Esophagus mucosa (tissue), 1 donor: ENCODE measurements at places on chromosomes 11 and 22. TPM values are rescaled to one million over a fixed set of nuclear protein-coding genes. Genes with fewer than 3 reads are reported as not detected.
A peak's percentile ranks its signal among the peaks of the same experiment; 100 is the strongest.

GRCh38 chr11:106091480-106092123 is 14.1 kb downstream of the AASDHPPT start:
- ATAC-seq: peak; percentile 94

DNA sequence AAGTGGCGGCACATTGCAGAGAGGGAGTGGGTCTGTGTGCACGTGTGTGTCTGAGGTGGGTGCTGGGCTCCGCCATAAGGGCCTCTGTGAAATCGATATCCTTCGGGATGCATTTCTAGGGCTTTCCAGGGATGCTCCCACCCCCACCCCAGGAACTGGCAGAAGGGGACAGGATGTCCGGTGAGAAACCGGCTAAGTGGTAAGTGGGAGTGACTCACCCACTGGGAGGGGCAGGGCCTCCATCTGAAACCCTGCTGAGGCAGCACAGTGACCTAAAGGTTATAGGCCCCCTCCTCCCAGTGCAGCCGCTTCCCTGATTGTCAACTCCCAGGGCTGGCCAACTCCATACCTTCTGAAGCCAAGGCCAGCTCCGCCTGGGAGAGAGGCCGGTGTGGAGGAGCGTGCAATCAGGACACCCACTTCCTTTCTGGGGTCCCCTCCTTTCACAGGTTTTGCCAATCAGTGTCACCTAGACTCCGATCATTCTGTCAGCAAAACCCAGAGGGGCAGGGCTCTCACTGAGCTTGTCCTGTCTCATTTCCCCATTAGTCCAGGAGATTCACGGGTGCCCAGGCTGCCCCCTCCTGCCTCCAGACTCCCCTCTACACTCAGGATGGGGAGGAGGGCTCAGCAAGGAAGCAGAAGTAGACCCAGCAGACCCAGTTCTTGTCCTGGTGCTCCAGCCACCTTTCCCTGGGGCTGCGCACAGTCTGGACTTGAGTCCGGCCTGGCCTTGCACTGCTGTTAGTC is 44.5 kb downstream of the NECTIN1 start:
- peak; percentile 78 for ATAC-seq

DNA sequence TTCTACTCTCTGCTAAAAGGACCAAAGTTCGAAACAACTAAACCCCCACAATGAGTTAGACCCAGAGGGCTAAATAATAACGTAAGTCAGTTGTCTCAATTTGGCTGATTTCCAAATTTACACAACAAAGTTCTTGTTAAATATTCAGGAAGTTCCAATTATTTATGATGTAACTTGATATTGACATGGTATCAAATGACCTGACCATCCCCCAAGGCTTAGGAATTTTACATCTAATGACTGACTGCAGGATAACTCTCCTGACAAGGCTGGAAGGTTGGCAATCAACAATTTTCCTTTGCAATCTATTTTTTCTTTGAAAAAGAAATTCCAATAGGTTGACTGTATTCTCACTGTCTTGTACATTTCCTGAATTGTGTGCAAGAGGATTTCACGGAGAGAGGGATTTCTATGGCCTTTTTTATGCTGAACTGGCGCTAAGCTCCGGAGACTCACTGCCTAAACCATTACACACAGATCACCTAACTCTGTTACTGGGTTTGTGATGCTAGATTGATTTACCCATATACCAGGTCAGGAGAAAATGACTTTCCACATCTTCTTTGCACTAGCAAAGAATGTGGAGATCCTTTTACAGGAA is 9.6 kb upstream of the CDON start:
- ATAC-seq: no peak

GRCh38 chr11:131980888-131981668 is 610.7 kb downstream of the NTM start:
- ATAC-seq: no peak

GRCh38 chr11:65183201-65183891 is 1.6 kb downstream of the CAPN1 start:
- ATAC-seq: peak; percentile 77

DNA sequence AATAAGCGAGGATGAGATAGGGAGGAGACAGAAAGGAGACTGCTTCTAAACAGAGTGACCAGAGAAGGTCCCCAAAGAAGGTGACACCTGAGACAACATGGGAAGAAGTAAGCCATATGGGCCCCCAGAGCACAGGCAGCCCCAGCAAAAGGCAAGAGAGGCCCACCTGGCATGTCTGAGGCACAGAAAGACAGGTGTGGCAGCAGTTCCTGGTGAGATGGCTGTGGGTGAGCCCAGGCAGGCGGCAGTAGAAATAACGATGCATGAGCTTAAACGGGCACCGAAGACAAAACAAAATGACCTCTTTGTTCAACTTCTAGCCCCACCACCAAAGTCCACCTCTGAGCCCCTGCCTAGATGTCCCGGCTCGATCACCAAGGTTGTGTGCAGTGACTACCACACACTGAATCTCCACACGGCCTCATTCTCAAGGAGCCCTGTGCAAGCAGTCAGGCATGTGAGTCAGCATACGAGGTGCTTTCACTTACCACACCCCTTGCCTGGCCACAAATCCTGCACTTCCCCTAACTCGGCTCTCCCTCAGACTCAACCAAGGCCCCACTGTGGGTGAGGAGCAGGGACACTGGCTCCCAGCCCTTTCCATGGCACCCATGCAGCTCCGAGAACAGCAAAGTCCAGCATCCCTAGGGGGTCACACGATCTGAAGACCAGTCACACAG is 77.6 kb downstream of the PACSIN2 start:
- ATAC-seq: peak; percentile 83

DNA sequence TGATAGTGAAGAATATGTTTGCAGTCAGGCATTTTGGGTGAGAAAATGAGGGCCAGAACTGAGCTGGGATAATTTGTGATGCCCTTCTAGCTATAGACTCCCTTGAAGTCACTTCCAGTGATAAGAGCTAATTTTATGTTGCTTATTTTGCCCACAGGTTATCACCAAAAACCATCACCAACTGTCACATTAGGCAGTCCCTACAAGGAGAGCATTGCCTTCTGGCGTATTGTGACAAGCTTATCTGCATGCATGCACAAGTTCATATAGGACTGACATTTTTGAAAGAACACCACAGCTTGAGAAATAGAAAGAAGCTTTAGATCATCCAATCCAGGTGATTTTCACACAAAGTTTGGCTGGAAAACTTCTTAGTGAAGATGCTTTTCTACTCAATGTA is 735.3 kb upstream of the RAG2 start:
- ATAC-seq: no peak

DNA sequence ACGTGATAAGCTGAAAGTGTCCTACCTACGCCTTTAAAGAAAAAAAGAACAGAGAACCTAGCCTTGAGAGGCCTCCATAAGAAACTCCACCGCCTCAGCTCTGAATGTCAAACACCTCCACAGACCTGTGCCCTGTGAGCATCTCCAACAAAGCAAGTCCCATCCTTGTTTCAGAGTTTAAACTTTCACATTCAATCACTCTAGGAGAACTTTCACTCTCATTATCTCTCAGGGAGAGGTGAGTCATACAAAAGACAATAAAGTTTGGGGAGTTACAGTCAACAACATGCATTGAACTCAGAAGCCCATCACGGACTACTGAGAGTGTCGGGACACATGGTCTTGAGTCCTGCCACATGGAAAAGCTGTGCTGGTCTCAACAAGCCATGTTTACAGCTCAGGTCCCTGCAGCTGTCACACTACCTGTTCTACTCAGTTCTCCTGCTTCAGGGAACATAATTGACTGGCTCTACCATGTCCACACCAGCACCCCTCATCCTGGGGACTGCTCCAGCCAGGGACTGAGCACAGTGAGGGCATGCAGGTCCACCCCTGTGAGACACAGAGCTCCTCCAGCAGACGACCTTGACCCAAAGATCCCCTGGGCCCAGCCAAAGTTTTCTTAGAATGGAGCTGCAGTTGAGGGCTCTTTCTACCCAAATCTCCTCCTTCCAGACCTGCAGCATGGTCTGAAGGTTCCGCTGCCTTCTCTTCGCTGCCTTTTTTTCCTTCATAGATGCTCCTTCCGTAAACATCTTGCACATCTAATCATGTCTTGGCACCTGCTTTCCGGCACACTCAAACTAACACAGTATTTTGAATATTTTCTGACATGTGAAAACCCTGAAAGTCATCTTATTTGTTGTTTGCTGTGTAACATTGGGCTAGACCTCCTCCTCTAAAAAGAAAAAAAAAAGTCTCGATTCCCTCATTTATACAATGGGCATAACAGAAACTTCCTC is 114.9 kb downstream of the ETS1 start:
- ATAC-seq: peak; percentile 15

- ATAC-seq: no peak
These were observed 3.7 kb downstream of the OMP start for GRCh38 chr11:77106321-77106720.

DNA sequence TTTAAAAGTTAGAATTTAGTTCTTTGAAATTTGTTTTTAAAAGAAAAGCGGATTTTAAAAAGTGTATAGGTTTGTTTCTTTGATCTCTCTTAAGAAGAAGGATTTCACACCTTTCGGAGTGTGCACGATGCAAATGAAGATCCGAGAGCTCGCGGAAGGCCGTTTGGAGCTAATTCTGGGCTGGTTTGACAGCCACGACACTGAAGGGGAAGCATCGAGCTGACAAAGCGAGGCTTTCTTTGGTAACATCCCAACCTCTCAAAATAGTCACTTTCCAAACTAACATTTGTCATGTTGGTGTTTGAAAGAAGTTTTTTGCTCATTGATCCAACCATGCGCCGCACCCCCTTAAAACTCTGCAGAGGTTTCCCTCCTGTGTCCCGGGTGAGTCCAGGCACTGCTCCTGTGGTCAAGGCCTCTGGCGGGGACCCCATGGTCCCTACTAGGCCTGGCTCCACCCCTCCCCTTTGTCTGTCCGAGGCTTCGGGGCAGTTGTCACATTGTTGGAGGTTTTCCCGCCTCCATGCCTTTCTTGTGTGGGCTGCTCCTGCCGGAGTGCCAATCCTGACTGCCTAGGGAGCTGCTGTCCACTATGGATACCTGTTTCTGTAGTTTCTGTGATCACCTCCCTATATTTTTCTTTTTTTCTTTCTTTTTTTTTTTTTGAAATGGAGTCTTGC is 39.7 kb downstream of the MPPED1 start:
- no peak for ATAC-seq

DNA sequence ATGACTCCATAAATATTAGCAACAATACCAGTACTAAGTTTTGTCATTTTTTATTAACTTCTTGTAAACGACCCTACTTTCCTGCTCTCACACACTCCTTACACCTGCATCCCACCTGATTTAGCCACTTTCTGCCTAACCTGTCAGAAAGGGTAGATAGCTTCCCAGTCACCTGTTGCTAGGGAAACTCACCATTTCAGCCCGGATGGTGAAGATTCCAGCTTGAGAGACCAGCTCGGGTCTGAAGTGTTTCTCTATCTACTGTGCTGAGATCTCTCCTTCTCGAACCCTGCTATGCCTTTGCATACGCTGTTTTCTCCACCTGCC is at the start of gene PARVG:
PARVG (plus strand) TSS at position 220 of the 327 bp plus-strand sequence. CDS start 2,405 bp downstream, outside the sequence.
- ATAC-seq: no peak

DNA sequence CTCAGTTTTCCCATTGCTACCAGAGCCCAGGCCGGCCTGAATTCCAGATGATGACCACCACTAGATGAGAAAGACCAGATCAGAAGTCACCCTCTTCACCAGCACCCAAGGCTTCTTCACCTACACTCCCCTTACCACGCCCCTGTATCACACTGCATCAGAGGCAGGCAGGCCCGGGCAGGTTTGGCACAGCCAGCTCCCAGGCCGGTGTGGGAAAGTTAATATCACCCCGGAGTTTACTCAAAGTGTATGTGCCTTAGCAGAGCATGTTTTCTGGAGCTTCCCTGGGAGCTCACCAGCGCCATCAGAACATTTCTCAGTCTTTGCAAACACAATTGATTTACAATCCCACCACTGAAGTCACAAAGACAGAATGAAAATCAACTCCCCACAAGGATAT is 47.5 kb upstream of the POU2AF1 start:
- peak; percentile 87 for ATAC-seq

GRCh38 chr11:93532281-93532789 is 10.9 kb downstream of the SMCO4 start:
- no peak for ATAC-seq

GRCh38 chr11:76266286-76267100 is 60.2 kb upstream of the WNT11 start:
- peak; percentile 86 for ATAC-seq

DNA sequence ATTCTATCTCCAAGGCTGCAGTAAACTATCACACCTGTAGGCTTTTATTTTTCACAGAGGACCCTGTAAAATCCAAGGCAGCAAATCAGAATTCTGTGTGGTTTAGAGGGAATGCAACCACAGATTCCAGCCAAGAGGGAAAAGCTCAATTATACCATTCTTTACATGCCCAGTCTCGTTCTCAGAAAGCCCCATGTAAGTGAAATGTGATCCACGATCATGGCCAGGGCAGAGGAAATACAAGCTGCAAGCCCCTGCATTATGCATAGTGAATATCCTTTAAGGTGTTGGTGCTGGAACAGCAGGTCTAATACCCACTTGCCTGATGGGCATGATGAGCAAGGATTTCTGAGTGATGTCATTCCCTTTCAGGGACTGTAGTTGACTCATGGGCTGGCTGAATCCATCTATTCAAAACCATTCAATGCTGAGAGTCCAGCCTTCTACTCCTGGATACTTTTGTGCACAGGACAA is 198.7 kb upstream of the MTMR2 start:
- peak; percentile 83 for ATAC-seq

DNA sequence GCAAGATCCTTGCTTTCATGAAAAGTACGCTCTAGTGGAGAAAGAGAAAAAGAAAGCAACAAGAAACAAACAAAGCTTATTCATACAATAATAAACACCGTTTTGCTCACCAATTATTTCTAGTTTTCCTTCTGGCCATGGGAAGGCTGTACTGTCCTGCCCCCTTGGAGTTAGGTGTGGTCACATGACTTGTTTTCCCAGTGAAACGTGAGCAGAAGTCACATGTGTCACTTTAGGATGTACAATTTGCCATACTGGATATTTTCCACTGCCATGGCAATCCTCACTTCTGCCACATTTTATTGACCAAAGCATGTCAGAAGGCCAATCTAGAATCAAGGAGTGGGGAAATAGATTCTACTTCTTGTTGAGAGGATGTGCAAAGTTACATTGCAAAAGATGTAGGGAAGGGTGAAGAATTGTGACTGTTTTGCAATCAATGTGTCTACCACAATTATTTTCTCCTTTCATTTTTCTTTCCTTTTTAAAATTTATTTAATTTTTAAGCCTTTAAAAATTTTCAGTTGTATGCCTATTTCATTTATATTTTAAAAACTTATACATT is 24.3 kb upstream of the TRAF6 start:
- no peak for ATAC-seq

Gene CASP12
- not detected for total RNA-seq

Gene KCTD14
- 2.3 TPM for total RNA-seq

Gene SUSD2
- total RNA-seq: 1.4 TPM

Gene GLB1L2
- 2.2 TPM for total RNA-seq
